ENCODE measurements at places on chromosomes 1 and 21.

DNA sequence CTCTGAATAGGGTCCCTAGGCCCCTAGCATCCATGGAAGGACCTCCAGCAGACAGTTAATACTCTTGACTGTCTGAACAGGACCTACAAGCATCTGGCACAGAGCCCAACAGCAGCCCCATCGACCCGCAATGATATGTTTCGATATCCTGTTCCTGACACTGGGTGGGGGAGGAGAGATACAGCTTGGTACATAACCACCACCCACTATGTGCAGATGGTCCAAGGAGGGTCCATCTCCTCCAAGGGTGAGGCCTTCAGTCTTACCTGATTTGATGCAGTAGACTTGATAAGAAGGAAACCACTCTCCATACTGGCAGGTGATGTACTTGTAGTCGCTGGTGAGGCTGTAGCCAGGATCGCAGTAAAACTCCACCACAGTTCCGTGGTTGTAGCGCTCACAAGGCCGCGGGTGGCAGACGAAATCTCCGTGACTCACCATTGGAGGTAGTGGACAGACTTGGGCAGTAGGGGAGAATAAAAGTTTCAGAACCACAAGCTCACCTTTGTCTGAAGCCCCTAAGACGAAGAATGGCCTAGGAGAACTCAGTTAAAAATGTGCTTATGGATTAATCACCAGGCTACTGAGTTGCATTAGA lies 86.0 kb upstream of the TLR5 start:
- no peak for DNase-seq

- DNase-seq: no peak
Observed at GRCh38 chr21:26532208-26532607, 40.9 kb downstream of the CYYR1 start.

DNA sequence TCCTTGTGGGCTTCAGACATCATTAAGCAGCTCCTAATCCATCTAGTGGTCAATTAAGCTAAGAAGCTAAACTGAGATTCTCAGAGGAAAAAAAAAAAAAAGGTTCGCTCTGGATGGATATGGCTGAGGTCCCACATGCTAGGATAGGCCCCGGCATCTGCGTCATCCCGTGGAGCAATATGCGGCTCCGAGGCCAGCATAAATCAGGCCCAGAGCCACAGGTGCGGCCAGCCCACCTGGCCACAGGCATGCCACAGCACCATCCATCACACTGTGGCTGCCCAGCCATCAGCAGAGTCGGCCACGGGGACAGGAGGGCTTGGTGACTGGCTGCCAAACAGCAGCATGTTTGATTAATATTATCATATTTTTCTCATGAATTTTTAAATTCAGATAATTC lies 106.9 kb upstream of the TIAM1 start:
- DNase-seq: no peak

DNA sequence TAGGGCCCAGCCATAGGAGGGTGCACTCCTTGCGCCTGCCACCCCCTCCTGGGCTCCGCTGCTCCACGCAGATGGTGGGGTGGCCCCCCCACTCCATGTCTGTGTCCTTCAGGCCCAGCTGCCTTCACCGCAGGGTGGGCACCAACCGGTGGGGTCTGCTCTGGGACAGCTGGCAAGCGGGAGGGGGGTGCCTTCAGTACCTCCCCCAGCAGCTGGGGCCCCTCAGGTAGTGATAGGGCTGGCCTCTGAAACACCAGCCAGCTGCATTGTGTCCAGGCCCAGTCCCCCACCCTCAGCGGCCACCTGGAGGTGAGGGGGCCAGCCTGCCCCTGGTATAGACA lies 360 bp downstream of the GJC2 start:
- no peak for DNase-seq

- DNase-seq: peak; percentile 53
Observed at GRCh38 chr1:24483441-24483840, 19.2 kb upstream of the RCAN3 start.

GRCh38 chr21:39484711-39485276 lies 33.0 kb downstream of the SH3BGR start:
- no peak for DNase-seq

- no peak for DNase-seq
Observed at GRCh38 chr1:8430476-8430875, 112.6 kb downstream of the SLC45A1 start.

- peak; percentile 77 for DNase-seq
Observed at GRCh38 chr1:167447521-167448136, 70.7 kb downstream of the CD247 start.

- no peak for DNase-seq
Observed at GRCh38 chr1:228364706-228365213, 41.9 kb downstream of the TRIM11 start.

GRCh38 chr1:66397192-66397591 lies 136.8 kb upstream of the SGIP1 start:
- DNase-seq: no peak

- no peak for DNase-seq
Observed at GRCh38 chr1:110094931-110095654, 17.1 kb upstream of the UBL4B start.

GRCh38 chr1:229075217-229075616 lies 195.7 kb upstream of the RAB4A start:
- DNase-seq: no peak

GRCh38 chr1:208516780-208517179 lies 272.6 kb upstream of the PLXNA2 start:
- DNase-seq: no peak

DNA sequence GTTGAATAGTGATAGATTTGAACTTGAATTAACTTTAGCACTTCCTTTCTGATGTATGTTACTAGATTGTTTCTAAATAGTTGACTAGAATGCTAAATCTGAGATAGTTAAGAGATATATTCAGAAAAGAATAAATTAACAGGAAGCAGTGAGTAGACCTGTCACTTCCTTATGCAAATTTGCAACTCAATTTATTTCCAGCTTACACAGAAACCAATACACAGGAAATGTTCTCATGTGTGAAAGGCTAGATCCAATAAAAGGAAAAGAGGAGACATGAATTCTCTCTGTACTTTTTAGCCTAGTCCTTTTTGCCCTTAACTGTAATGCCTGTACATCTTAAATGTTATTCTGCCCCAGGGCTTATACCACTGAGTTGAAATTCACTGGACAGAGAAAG lies 522.3 kb downstream of the COL11A1 start:
- DNase-seq: no peak

DNA sequence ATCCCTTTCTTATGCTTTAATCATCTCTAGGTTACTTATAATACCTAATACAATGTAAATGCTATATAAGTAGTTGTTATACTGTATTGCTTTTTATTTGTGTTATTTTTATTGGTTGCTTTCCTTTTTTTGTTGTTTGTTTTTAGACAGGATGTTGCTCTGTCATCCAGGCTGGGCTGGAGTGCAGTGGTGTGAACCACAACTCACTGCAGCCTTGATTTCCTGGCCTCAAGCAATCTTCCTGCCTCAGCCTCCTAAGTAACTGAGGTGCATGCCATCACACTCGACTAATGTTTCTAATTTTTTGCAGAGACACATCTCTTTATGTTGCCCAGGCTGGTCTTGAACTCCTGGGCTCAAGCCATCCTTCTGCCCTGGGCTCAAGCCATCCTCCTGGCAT lies 26.9 kb downstream of the KRTAP19-8 start:
- peak; percentile 27 for DNase-seq

DNA sequence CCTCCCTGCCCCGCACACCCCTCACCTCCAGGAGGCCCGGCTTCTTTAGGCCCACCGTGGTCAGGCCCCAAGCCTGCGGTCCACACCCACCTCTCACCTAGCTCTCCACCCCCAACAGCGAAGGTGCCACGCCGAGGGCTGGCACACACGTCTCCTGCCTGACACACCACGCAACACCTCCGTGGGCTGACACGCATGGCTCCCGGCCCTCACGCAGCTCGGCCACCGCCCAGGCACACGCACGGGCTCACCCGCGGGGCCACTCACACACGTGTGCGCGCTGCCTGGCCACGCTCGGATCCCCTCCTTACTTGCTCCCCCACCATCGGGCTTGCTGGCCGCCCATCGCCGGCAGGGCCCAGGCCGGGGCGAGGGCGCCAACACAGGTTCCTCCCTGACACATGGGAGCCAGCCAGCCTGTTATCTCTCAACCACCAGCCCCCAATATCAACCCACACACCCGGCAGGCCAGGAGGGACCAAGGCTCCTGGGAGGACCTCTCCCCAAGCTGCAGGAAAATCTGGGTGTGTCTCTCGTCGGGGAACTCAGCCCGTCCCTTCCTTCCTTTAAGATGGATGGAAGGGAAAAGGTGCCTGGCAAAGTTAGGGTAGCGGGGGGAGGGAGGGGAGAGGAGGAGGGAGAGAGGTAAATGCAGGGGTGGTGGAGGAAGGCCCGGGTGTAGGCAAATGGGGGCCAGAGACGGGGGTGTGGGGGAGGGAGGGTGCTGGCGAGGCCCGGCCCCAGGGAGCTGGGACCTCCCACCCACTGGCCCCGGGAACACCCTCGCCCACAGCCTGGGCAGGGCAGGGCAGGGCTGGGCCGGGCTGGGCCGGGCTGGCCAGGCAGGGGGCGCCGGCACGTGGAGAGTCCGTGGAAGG lies 546 bp downstream of the ELOVL1 start:
- DNase-seq: peak; percentile 19

DNA sequence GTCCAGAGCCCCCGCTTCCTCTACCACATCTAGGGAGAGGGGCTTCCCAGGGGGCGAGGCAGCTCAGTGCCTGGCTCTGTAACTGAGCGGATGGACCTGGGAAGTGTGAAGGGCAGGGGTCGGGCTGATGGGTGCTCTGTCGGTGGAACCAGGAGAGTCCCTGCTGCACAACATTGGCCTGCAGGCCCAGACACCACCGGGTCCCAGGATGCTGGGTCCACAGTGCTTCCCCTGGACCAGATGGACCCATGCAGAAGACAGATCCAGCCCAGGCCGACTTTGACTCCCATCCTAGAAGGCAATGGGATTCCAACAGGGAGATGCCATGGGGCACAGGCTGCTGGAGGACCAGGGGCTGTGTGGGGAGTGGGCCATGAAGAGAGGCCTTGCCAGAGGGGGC lies 212.9 kb downstream of the GRIK3 start:
- no peak for DNase-seq

DNA sequence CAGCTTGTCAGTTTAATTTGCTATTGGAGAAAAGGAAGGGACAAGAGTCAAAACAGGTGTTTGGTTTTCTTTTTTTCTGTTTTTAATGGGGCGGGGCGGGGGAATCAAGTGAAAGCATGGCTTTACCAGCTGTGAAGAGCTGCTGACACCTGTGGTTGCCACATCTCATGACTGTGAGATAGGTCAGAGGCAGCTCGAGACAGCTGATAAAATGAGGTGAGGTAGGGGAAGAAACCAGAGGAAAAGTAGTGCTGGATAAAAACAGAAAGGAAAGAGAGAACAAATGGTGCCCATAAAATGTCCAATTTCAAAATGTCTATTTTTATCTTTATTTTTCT lies 272.3 kb downstream of the NEGR1 start:
- DNase-seq: no peak

DNA sequence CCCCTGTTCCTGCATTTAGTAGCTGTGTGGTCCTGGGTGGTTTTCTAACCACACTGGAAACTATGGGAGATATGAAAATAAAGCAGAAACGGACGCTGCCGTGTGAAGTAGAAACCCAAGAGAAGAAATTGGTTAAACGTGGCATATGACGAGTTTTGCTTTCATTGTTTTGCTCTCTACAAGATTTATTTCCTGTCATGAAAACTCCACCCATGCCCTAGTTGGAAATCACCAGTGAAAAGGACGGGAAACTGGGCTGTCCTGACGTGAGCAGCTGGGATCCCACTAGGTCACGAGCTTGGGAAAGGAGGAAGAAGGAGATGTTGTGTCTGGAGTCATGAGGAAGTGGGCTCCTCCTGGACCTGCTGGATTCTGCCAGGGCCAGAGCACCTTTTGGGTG lies 120.8 kb upstream of the GADD45A start:
- DNase-seq: no peak

- no peak for DNase-seq
Observed at GRCh38 chr1:68800182-68800581, 303.3 kb upstream of the DEPDC1 start.

- DNase-seq: no peak
Observed at GRCh38 chr1:201044119-201044518, 20.6 kb upstream of the KIF21B start.

DNA sequence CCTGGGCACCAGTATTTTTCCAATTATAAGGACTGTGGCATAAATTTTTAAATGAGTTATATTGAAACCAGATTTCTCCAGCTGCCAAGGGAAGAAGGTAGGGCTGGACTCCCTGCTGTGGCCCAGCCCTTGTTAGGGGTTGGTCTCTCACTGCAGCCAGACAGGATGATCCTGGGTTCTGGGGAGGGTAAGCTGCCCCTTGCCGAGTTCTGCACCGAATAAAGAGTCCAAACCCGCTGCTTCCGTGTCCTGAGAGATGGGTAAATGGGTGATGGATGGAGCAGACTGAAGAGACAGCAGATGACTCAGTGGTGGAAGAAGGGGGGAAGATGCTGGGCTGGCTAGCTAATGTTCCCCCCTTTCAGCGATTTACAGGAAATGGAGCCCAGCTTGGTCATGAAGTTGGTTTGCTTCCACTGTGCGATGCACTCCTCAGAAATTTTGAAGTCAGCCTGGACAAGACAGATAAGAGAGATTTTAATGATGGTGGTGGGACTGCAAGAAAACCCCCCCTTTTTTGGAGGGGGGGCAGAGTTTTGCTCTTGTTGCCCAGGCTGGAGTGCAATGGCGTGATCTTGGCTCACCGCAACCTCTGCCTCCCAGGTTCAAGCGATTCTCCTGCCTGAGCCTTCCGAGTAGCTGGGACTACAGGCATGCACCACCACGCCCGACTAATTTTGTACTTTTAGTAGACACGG lies 41.4 kb downstream of the YARS1 start:
- DNase-seq: no peak

DNA sequence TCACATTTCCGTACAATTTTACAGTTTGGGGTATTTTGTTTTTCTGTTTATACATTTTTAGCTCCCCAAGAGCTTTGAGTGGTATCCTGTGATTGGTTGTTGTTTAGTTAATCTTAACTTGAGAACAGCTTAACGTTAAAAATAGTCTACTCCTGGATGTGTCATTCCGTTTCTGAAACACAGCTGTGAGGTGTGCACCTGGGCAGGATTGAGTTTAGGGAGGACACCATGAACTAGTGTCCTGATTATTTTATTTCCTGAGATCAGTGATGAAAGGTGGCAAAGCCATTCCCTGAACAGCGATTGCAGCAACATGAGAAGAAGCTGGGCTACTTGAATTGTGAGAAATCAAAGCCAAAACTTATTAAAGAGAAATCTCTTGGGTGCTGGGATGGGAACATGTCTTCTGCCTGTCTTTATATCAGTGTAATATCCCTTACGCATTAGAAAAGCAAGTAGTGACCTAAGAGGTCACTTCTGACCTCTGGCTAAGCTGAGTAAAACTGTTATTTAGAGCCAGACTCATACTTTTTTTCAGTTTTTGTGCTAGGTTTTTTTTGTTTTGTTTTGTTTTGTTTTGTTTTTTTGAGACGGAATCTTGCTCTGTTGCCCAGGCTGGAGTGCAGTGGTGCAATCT lies 43.4 kb downstream of the ZBTB40 start:
- DNase-seq: no peak

GRCh38 chr1:24536391-24536840 lies 19.5 kb upstream of the NCMAP start:
- DNase-seq: peak; percentile 88

- no peak for DNase-seq
Observed at GRCh38 chr1:67596674-67597073, 88.3 kb upstream of the GADD45A start.
